ENCODE measurements at places on chromosomes 12 and 14. TPM values are rescaled to one million over a fixed set of nuclear protein-coding genes. Genes with fewer than 3 reads are reported as not detected.

The HVCN1 gene
- 28.8 TPM for polyA plus RNA-seq

GRCh38 chr14:96363751-96364336 lies 518 bp downstream of the GSKIP start:
- peak overlapping the region; percentile 89 for H3K4me3 ChIP-seq
- DNase-seq = no peak
- peaks cover 5% of the 10 kb centered on the region for H3K27me3 ChIP-seq
- H3K36me3 ChIP-seq = peaks cover 7% of the 10 kb centered on the region
- peak overlapping the region; percentile 88 for H3K27ac ChIP-seq

DNA sequence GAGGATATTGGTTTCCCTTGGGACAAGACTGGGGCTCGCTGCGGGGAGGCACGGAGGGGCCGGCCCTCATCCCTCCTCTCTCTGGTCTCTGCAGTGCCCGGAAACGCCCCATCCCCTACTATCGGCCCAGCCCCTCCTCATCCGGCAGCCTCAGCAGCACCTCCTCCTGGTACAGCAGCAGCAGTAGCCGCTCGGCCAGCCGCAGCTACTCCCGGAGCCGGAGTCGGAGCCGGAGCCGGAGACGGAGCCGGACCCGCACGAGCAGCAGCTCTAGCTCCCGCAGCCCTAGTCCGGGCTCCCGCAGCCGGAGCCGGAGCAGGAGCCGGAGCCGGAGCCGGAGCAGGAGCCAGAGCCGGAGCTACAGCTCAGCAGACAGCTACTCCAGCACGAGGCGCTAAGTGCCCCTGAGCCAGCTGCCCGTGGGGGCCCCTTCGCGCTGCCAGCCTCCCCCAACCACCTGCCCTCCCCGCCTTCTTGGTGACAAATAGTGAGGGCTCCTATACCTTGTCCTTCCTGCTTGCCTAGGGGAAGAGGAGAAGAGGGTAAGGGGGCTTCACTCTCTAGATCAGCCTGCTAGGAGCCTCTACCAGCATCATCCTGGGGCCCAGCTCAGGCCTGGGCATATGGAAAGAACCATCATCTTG lies 22.2 kb upstream of the HSPB8 start:
- H3K27ac ChIP-seq = no peak overlapping the region
- H3K4me3 ChIP-seq = no peak overlapping the region
- DNase-seq = no peak
- no peaks in the 10 kb centered on the region for H3K4me1 ChIP-seq
- H3K27me3 ChIP-seq = peaks cover 6% of the 10 kb centered on the region
- H3K36me3 ChIP-seq = no peaks in the 10 kb centered on the region

GRCh38 chr12:17381211-17381610 lies 708.8 kb downstream of the RERGL start:
- H3K4me1 ChIP-seq = no peaks in the 10 kb centered on the region
- no peak for DNase-seq
- no peak overlapping the region for H3K27ac ChIP-seq
- no peak overlapping the region for H3K4me3 ChIP-seq
- H3K27me3 ChIP-seq = no peaks in the 10 kb centered on the region

DNA sequence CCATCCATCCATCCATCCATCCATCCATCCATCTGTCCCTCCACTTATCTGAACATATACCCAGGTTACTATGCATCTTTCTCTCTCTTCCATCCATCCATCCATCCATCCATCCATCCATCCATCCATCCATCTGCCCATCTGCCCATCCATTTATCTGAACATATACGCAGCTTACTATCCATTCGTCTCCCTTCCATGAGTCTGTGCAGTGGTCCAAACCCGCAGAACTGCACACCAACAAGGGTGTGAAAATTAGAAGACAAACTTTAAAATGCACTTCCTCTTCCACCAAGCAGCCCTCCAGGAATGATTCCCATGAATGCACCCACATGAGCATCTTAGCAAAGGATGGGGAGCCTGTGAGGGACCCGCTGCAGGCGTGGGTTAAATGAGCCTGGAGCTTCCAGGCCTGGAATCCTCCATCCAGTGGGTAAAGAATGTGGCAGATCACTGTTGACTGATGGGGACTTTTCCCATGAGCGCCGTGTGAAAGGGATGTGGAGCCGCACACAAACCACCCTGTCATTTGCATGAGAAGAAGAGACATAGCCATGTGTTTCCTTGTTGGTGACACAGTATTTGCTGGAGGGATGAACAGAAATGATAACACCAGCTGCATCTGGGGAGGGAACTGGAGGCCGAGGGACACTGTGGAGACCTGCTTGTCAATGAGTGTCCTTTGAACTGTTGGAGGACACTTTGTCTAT lies 376.6 kb downstream of the ADGRD1 start:
- H3K27me3 ChIP-seq = peaks cover 4% of the 10 kb centered on the region
- H3K4me3 ChIP-seq = no peak overlapping the region
- no peaks in the 10 kb centered on the region for H3K36me3 ChIP-seq
- no peak overlapping the region for H3K27ac ChIP-seq

DNA sequence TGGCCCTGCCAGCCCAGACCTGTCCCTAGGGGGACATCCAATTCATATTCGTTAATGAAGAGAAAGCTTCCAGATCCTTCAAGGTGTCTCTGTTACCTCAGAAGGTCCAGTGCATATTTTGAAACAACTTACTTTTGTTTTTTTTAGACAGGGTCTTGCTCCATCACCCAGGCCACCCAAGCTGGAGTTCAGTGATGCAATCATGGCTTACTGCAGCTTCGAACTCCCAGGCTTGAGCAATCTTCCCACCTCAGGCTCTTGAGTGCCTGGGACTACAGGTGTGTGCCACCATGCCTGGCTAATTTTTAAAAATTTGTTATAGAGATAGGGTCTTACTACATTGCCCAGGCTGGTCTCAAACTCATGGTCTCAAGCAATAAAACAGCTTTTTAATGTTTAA lies 48.4 kb downstream of the B4GALNT3 start:
- H3K4me1 ChIP-seq = peaks cover 5% of the 10 kb centered on the region
- no peak for DNase-seq
- H3K4me3 ChIP-seq = no peak overlapping the region
- no peaks in the 10 kb centered on the region for H3K36me3 ChIP-seq
- peaks cover 8% of the 10 kb centered on the region for H3K27me3 ChIP-seq
- H3K27ac ChIP-seq = no peak overlapping the region

GRCh38 chr14:69004731-69005431 lies 25.8 kb upstream of the ACTN1 start:
- no peaks in the 10 kb centered on the region for H3K36me3 ChIP-seq
- no peak for DNase-seq
- H3K27me3 ChIP-seq = peaks cover 3% of the 10 kb centered on the region
- H3K4me1 ChIP-seq = no peaks in the 10 kb centered on the region

- H3K36me3 ChIP-seq = no peaks in the 10 kb centered on the region
- H3K4me3 ChIP-seq = no peak overlapping the region
- H3K4me1 ChIP-seq = no peaks in the 10 kb centered on the region
- no peak overlapping the region for H3K27ac ChIP-seq
- H3K27me3 ChIP-seq = peaks cover 2% of the 10 kb centered on the region
- no peak for DNase-seq
Measured at GRCh38 chr12:69934011-69934410, 109.0 kb downstream of the MYRFL start.

The TMEM132D gene
- polyA plus RNA-seq = not detected

DNA sequence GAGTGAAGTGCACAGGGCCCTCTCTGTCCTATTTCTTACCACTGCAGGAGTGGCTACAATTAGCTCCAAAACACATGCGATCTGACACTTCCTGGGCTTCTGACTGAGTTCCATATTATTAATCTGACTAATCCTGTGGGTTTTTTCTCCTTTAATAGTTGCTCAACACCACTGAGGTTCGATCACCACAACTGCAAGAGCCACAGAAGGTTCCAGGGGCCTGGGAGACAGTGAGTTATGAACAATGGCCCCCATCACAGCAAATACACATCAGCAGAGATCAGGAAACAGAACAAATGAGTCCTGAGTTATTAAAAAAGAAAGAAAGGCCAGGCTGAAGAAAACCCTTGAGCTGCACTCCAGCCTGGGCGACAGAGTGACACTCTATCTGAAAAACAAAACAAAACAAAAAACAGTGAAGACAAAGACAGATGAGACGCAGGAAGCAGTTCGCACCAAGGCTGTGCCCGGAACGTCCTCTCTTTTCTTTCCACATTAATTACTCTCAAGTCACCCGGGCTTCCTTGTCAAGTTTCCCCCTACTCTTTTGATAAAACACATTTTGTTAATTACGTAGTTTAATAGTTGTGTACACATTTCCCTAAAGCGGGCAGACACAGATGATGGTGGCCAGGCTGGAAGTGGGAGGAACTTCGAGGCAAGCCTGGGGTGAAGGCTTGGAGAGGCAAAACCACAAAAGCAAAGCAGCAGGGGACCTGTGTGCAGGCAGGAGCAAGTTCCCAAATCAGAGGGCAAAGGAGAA lies 42.7 kb downstream of the CDC42BPB start:
- peaks cover 5% of the 10 kb centered on the region for H3K27me3 ChIP-seq
- no peak for DNase-seq
- no peaks in the 10 kb centered on the region for H3K4me1 ChIP-seq

The SERPINA12 gene
- not detected for polyA plus RNA-seq

GRCh38 chr14:95495076-95495475 lies 21.4 kb downstream of the SYNE3 start:
- peak overlapping the region; percentile 17 for H3K4me3 ChIP-seq
- peak overlapping the region; percentile 91 for H3K27ac ChIP-seq
- peaks cover 6% of the 10 kb centered on the region for H3K36me3 ChIP-seq

The BCL2L14 gene
- not detected for polyA plus RNA-seq

Measured in immature natural killer cell (primary cell).